ENCODE measurements at places on chromosomes 7 and 10. TPM values are rescaled to one million over a fixed set of nuclear protein-coding genes. Genes with fewer than 3 reads are reported as not detected.

IGFBP3 gene
- 3.1 TPM for polyA plus RNA-seq

DNA sequence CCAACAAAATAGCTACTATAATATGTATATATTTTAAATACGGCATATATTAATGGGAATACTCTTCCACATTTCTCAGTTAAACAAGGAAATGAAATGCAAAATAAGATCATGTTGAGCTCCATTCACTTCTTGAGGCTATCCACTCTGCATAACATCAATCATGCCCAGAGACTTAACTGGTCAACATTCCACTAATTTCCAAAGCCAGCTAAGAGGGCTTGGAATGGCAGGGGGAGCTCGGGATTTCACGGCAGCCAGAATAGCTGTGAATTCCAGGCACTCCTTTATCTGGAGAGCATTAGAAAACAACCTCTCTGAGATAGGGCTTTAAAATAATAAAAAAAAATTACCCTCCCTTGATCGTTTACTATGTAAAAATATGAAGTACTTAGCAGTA, 194.9 kb upstream of the CDCA7L start:
- DNase-seq: no peak

ABI1 gene
- 85.3 TPM for polyA plus RNA-seq

DNA sequence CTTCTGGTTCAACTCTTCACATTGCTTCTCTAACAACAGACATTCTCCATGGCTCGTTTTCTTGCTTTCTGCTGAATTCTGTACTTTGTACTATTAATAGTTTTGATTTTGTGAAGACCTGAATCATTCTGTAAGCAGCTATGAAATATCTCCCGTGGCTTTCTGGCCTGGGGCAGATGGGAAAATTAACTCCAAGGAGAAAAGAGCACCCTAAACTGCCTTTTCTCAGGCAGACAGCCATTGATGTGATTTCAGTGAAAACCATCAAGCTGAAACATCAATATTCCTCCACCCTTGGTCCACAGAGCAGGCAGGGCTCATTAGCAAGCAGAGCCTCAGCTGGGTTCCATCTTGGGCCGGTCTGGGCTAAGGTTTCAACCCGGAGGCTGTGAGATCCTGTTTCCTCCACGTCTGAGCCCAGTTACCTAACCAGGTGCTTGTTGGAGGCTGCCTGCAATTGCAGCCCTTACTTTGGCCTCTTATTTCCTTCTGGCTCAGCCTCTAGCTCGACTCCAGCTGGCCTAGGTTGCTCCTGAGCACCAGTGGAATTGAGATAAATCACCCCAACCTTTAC, 21.1 kb upstream of the EZH2 start:
- no peak for DNase-seq

DNA sequence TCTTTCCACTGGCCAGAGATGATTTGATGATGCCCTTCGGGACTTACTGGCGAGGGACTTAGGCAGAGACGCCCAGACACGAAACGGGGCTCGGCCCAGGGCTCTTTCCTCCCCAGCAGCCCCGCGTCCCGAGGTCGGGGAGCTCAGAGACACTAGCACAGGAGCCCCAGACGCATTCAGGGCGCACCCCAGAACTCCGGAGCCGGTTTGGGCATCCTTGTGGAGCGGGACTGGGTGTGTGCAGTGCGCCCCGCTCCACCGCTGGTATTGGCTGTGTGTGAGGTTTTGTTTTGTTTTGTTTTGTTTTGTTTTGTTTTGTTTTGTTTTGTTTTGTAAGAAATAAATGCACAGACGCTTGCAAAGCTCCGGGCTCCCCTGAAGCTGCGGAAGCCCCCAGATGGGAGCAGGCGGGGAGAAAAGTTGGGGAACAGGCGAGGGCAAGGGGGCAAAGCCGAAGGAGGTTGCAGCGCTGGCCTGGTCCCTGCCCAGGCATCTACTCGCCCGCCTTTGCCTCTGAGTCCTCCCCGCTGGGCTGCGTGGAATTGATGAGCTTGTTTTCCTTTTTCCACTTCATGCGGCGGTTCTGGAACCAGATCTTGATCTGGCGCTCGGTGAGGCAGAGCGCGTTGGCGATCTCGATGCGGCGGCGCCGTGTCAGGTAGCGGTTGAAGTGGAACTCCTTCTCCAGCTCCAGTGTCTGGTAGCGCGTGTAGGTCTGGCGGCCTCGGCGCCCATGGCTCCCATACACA, 1.9 kb upstream of the HOXA5 start:
- DNase-seq: no peak

GRCh38 chr10:21265622-21266021, 259.9 kb downstream of the SKIDA1 start:
- no peak for DNase-seq

DNA sequence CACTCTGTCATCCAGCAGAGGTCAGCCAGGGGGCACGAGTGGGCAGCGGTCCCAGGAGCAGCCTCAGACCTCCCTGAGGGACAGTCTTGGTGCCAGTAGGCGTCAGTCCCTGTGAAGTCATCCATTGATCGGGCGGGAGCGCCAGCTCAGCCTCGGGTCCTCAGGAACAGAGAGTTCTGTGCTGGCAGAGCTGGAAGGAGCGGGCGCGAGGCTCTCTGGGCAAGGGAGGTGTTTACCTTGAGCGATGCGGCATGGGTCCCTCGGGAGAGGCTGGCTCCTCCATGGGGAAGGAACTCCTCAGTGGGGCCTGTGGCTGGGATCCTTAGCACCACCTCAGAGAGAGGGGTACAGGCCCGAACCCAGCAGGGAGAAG, 101.1 kb upstream of the PPIF start:
- DNase-seq: no peak

ENTPD1 gene
- 1.8 TPM for polyA plus RNA-seq

- no peak for DNase-seq
Measured at GRCh38 chr10:79359816-79360498, 12.7 kb downstream of the PPIF start.

ZPBP gene
- 0.28 TPM for polyA plus RNA-seq

DNA sequence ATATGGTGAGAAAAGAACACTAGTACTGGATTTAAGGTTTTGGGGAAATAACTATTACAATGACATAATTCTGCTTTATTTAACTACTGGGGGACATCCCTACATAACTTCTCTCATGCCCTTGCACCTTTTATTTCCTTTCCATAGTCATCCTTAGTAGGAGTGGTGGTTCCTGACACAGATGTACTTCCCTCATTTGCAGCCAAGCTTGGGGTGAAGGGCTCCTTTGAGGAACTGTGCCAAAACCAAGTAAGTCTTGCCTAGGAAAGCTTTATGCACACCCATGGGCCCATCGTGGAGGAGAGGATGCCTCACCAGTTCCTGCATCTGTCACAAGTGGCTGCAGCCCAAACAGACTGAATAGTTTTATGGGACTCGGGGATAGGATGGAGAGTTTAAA, 20.6 kb downstream of the ZDHHC6 start:
- DNase-seq: no peak

GRCh38 chr7:78396210-78396609, 597.6 kb downstream of the PHTF2 start:
- DNase-seq: no peak

ACSM6 gene
- not detected for polyA plus RNA-seq

DNA sequence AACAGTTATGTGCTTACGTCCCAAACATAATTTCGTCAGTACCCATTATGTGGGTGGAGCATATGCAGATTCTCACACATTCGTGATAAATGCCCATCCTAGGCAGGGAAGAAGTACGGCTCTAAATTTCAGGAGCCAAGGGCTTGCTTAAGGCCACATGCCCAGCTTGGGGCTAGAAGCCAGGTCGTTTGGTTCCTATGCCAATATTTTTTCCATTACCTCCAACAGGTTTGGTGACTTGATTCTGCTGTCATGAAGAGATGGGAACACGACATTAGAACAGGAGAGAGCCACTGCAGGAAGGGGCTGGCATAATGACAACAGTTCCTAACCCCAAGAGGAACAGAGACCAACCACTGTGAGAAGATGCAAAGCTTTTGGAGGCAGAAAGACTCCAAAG, 85.1 kb downstream of the HIPK2 start:
- no peak for DNase-seq

GRCh38 chr10:110777017-110777416, 94.7 kb upstream of the PDCD4 start:
- DNase-seq: no peak

PRSS37 gene
- not detected for polyA plus RNA-seq

ALOX5 gene
- 0.99 TPM for polyA plus RNA-seq
